ENCODE measurements at places on chromosomes 11 and 22.

DNA sequence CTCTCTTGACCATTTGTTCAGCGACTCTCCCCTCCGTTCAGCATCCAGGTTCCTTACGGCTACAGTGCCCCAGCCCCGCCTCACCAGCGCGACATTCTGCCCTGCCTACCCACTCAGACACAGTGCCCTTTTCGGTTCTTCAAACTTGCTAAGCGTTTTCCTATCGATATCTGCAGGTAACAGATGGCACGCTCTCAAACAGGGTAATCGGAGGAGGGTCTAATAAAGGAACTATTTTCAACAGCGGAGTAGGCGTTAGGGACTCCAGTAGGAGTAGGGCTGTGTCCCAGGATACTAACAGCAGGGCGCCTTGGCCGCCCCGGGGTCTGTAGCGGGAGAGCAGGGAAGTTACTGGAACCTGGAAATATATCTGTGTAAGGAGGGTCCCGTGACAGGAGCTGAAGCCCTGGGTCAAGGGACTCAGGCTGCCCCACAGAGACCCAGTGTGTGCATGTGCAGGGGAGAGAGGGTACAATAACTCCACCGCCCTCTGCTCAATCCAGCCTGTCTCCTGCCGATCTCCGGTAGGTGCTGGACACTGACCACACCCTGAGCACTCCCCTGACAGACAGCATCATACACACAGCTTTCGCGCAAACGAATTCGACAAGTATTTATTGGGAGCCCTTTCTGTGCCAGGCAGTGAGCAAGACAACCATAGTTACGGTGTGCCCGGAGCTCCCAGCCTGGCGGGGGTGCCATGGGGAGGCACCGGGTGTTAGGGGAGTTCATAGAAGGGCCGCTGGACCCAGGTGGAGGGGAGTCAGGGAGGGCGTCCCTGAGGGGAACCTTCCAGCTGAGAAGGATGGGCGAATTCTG lies 2.1 kb downstream of the KLHL35 start:
- DNase-seq: no peak

- peak; percentile 12 for DNase-seq
Observed at GRCh38 chr11:124717786-124718651, 21.7 kb upstream of the NRGN start.

DNA sequence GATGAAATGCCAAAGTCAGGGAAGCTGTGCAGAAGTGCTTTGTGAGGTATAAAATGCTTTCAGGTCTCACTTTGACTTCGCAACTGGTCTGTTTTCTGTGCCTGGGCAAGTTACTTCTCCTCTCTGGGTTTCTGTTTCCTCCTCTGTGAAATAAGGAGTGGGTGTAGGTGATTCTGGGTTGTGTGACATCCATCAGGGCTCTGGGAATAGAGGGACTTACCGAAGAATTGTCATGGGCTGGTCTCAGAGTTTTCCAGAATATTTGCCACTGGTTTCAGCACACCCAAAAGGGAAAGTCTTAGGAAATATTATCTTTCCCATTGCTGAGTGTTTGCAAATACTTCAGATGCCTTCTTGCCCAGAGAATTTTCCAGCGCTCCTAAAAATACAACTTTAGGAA lies 118.4 kb downstream of the KIAA1671 start:
- no peak for DNase-seq

GRCh38 chr11:606245-606644 lies 9.5 kb downstream of the IRF7 start:
- no peak for DNase-seq

- no peak for DNase-seq
Observed at GRCh38 chr22:17243524-17243923, 24.3 kb upstream of the ADA2 start.

DNA sequence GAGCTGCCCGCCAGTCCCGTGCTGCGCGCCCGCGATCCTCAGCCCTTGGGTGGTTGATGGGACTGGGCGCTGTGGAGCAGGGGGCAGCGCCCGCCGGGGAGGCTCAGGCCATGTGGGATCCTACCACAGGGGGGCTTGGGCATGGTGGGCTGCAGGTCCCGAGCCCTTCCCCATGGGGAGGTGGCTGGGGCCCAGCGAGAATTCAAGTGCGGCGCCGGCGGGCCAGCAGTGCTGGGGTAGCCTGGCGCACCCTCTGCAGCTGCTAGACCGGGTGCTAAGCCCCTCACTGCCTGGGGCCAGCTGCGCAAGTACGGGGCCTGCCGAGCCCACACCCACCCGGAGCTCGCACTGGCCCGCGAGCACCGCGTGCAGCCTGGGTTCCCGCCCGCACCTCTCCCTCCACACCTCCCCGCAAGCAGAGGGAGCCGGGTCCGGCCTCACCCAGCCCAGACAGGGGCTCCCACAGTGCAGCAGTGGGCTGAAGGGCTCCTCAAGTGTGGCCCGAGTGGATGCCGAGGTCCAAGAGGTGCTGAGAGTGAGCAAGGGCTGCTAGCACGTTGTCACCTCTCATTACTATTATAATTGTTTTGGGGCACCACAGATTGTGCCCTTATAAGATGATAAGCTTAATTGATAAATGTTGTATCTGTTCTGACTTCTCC lies 333.2 kb downstream of the CASP12 start:
- DNase-seq: no peak

DNA sequence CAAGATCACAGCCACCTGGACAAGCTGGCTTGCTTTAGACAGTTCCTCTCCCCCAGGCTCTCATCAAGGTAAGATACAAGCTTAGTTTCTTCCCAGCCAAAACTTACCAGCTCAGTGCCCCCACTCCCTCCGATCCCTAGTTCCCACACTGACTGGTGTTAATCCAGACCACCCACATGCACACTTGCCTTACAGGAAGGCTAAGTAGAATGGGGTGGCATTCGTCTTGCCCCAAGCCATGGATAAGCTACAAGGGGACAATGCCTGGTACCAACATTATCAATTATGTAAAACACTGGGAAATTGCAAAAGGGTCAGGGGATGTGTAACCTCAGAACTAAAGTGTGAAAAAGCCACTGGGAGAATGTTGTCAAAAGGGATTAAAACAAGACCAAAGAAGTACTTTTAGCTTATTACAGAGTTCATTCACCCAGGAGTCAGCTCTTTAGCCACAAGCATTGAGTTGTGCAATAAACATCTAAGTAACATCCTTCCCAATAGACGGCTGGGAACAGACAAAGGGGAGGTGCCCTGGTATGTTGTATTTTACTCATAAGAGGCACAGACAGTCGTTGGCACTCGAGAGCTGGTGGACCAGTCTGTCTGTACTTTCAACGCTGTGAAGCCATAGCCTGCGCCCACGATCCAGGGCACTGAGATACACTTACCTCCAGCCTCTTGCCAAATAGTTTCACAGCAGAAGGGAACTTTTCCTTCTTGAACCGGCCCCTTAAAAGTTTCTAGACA lies 1.1 kb downstream of the DHCR7 start:
- DNase-seq: peak; percentile 4

GRCh38 chr11:119709638-119710346 lies 19.2 kb downstream of the NECTIN1 start:
- DNase-seq: no peak

- no peak for DNase-seq
Observed at GRCh38 chr22:48451891-48452290, 1375.8 kb downstream of the BRD1 start.

DNA sequence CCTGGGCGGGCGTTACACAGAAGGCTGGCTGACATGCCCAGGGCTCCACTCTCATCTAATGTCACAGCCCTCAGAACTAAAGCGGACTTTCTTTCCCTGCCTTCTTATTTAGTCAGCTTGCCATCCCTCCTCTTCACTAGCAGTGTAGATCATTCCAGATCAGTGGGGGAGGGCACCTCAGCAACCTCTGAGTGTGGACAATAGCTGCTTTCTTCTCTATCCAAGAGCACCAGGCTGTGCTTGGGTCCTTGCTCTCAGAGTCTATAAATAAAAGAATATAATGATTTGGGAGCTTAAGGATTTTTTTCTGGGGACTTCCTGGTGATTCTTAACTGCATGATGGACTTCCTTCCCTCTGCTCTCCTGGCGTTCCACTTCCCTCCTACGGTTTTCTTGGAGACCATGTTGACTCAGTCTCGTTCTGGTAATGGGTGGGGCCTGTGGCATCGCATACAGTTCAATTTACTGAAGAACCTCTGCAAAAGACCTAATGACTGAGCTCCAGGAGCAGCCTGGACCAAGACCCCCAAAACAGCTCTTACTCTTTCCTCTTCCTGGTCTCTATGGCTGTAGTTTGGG lies 2.9 kb upstream of the HMBS start:
- DNase-seq: no peak

DNA sequence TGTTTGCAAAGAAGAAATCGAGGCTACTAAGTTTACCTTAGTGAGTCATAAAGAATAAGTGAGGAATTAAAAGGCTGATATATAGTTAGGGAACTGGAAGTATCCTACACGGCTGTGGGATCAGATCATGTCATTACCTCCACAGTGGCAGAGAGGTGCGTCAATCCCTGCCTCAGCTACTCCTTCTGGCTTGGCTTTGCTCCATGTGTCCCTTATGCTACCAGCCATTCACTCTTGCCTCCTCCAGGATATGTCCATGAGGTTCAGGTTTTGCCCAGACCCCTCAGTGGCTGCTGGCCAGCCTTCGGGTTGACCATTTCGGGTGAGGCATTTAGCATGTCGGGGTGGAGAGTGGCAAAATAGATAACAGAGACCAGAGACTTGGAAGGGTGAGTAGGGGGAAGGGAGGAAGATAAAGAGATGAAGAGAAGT lies 153.4 kb downstream of the LDLRAD3 start:
- DNase-seq: no peak

- DNase-seq: no peak
Observed at GRCh38 chr22:32531931-32532819, 57.6 kb downstream of the FBXO7 start.

DNA sequence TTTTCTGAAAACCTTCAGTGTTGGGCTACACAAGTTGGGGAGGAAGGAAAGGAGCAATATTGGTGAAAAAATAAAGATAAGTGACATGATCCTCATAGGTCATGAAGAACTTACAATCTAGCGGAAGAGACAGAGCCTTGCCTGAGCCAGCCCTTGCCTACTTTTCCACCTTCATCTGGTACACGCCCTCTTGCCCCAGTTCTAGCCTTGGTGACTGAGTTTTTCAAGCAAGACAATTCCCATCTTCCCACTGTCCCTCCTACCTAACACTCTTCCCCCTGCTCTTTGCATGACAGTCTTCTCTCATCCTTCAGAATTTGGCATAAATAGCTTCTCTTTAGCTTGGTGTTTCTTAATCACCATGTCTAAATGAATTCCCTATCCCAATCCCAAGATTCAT lies 42.6 kb downstream of the BBOX1 start:
- DNase-seq: no peak

DNA sequence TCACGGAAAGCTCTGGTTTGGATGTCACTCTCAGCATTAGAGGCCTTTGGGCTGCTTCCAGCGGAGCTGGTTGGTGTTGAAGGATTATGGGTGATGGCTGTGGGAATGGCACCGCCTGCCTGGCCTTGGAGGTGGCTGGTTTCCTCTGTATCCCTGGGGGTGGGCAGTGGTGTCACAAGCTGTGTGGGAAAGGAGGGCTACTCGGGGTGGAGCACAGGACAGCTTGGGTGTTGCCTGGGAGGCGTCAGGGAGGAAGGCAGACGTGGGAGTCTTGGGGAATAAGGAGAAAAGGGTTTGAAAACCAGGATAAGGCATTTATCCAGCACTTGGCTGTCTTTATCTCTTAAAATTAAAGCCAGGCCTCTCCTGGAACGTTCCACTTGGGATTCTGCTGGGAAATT lies 71.8 kb downstream of the ADAMTS15 start:
- DNase-seq: no peak

DNA sequence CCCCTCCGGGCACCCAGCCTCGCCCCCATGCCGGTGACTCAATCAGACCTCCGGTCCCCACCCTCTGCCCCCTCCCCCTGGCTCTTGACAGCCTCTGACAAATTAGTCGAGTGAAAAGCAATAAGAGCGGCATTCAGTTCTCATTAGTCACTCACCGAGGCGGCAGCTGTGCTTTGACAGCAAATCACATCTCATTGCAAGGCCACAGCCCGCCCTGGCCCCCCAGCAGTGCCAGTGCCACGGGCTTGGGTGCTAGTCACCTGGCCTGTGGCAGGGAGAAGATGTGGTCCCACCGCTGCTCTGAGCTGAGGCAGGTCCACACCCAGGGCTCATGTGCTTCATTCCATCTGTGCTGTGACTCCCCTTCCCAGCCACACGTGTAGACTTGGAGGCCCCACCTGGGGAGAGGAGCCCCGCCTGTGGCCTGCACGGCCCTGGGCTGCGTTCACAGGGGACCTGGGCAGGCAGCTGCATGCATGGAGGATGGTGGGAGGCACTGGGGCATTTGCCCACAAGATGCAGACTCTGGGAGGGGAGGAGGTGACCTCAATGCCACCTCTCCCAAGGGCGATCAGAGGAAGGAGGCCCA lies 7.4 kb upstream of the TH start:
- DNase-seq: no peak

DNA sequence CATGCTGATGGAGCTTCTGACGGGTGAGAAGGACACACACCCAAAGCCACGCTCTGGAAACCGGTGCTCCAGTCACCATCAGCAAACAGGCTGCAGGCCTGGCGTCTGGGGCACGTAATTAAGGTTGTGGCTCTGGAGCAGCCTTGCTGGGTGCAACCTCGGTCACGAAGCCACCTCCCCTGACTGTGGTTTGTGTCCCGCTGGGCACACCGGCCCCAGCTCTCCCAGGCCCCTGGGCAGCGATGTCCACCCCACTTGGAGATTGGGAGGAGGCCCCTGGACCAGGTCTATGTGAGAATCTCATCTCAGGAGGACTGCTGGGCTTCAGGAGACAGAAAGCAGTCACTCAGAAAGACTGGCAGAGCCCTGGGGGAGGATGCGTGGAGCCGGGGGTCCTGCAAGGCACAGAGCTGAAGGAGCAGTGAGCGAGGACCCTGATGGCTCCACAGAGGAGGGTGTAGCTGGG lies 631.6 kb downstream of the BRD1 start:
- DNase-seq: no peak

DNA sequence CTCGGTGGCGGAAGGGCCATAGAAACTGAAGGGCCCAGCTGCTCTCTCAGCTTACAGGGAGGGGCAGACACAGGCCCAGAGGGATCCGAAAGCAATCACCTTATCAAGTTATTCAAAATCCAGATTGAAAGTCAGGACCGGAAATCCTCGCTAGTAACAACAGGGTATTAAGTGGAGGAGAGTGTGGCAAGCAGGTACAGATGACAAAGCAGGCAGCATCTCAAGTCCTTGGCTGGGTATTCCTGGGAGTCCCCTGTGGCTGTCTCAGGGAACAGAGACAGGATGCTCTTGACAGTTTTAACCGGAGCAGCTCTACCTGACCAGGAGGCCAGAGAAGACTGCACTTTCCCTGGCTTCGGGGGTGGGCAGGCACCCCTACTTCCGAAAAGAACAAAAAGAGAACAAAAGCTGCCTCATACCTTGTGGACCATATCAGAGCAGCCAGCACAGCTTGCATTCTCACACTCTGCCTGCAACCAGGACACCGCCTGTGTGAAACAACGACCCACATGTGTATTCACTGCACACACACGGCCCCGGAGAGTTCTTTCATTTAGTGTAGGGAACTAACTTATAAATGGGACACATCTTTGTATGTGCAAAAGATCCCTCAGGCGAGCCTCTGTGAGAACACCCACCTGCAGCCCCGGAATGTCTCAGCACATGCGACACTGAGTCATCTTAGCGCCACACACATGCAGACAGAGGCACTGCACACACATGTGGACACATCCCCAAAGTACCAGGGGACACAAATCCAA lies 78.3 kb downstream of the MICAL3 start:
- DNase-seq: no peak

- no peak for DNase-seq
Observed at GRCh38 chr22:22374163-22374562, 129.6 kb downstream of the VPREB1 start.

Data from naive thymus-derived CD4-positive, alpha-beta T cell (primary cell).